ENCODE measurements at places on chromosomes 2 and 18.

GRCh38 chr2:47070920-47071824 is 83.9 kb downstream of the STPG4 start:
- no peaks in the 10 kb centered on the region for H3K27me3 ChIP-seq
- no peaks in the 10 kb centered on the region for H3K36me3 ChIP-seq
- no peak for DNase-seq
- peaks cover 12% of the 10 kb centered on the region for H3K4me1 ChIP-seq

GRCh38 chr2:105515581-105516415 is 116.9 kb upstream of the FHL2 start:
- H3K4me1 ChIP-seq: no peaks in the 10 kb centered on the region
- no peak for DNase-seq
- no peaks in the 10 kb centered on the region for H3K36me3 ChIP-seq
- no peak overlapping the region for H3K4me3 ChIP-seq
- no peaks in the 10 kb centered on the region for H3K27me3 ChIP-seq
- no peak overlapping the region for H3K27ac ChIP-seq

- H3K4me3 ChIP-seq: no peak overlapping the region
- no peak overlapping the region for H3K27ac ChIP-seq
- no peaks in the 10 kb centered on the region for H3K4me1 ChIP-seq
- no peak for DNase-seq
- no peaks in the 10 kb centered on the region for H3K27me3 ChIP-seq
Observed at GRCh38 chr2:86138736-86139625, 32.9 kb downstream of the PTCD3 start.

DNA sequence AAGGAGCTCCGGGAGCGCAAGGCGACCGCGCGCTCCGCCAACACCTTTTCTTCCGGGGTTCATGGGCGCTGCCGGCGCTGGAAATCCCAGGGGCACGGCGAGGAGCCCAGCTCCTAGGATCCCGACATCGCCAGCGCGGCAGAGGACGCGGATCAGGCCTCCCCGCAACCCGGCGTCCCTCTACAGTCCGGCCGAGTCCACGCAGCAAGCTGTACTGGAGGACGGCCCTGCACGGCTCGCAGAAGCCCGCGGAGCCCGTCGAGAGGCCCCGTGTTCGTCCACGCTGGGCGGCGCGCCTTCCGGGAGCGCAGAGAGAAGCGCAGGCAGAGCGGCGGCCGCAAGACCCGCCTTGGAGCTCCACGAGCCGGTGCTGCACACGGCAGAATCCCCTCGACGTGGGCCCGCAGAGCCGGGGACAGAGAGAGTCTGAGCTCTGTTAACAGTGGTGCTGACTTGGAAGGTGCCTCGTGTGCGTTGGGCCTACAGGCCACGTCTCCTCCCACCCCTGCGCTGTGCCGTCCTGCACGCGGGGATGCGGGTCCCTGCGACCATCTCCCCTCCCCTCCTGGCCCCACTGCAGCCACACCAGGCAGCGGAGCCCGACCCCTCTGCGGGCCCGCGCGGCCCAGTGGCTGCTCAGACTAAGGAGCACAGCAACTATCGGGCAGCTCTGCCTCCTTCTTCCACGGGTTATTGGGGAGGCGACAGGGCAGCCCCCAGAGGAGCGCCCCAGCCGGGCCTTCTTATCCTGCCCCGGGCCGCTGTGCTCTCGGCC is 28.1 kb upstream of the PTPN2 start:
- DNase-seq: no peak
- H3K27ac ChIP-seq: no peak overlapping the region
- peak overlapping the region; percentile 1 for H3K4me3 ChIP-seq
- H3K27me3 ChIP-seq: peaks cover 2% of the 10 kb centered on the region
- no peaks in the 10 kb centered on the region for H3K4me1 ChIP-seq

DNA sequence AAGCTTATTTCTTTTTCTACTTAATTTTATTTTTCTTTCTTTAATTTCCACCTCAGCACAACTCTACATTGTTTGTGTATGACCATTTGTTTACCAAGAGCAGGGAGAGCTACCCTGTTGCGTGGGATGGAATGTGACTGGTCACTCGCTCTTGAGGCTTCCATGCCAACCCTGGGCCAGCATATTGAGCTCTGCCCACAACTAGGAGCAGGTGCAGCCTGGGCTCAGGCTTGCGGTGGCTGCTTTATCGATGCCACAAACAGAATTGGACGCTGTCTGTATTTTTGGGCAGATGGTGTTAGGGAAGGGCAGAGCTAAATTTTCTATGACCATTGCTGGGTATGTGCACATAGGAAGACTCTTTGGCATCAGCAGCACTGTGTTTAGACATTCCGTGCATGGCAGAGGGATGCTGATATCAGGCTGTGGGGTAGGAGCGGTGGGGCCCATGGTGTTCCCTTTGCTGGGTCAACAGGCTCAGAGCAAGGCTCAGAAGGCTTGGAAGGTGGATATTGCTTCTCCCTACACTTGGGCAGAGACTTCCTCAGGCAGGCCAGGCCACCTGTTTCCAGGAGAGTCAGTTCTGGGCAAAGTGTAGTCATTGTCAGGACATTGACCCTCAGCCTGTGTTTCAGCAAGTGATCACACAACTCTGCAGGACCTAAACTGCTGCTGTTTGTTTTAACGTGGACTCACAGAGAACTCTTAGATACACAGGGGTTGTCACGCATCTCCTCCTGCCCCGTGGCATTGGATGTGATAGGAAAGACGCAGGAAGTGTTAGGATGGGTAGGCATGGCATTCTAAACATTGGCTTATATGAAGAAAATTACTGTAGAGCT is 40.2 kb downstream of the TMEM182 start:
- no peak for DNase-seq
- H3K27ac ChIP-seq: no peak overlapping the region
- no peaks in the 10 kb centered on the region for H3K4me1 ChIP-seq

- no peak for DNase-seq
- no peaks in the 10 kb centered on the region for H3K4me1 ChIP-seq
- H3K4me3 ChIP-seq: no peak overlapping the region
Observed at GRCh38 chr2:16208921-16209320, 268.6 kb downstream of the MYCN start.

DNA sequence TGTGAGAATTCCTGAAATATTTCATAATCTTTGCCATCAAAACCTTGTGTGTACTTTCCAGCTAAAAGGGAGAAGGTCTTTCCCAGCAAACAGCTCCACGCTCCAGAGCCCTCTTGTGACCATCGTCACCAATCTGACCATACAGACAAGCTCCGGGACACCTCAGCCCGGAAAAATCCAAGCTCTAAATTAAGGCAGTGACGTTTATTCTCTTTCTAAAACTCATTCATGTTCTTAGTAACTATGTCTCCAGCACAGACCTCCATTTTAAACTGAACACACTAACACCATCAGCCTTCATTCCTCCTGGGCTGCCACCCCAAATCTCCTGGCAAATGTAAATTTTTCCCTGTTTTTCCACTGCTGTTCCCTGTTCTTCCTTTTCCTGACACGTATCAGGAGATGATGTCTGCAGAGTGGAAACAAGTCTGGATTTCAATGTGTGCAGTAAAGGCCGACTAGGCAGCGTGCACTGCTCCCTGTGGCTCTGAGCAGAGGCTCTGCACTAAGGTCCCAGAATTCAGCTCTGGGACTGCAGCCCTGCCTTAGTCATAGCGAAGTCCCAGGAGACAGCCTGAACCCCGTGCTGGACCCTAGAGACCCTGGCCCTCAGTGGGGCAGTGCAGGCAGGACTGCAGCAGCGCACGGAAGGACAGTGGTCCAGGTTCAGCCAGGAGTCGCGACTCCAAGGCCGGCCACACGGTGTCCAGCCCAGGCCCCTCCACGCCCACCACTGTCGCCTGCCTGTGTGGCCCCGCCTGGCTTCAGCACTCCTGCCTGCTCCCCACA is 452.5 kb upstream of the SALL3 start:
- H3K4me3 ChIP-seq: no peak overlapping the region
- DNase-seq: no peak
- no peak overlapping the region for H3K27ac ChIP-seq
- no peaks in the 10 kb centered on the region for H3K4me1 ChIP-seq
- no peaks in the 10 kb centered on the region for H3K27me3 ChIP-seq

DNA sequence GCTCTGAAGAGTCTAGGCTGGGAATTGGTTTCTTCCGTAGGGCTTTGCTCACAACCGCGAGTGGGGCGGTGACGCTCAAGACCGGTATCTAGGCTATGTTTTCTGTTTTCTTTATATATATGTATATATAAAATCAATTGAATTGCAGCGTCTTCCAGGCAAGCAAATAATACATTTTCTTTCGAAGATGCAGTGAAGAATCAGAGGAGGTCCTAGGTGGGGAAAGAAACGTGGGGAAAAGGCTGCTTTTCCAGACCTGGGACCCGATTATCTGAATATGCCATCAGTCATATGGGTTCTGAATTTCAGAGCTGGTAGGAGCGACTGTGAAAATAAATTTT is 714 bp upstream of the SCN9A start:
- H3K27ac ChIP-seq: no peak overlapping the region
- DNase-seq: no peak
- no peaks in the 10 kb centered on the region for H3K4me1 ChIP-seq
- H3K36me3 ChIP-seq: no peaks in the 10 kb centered on the region

DNA sequence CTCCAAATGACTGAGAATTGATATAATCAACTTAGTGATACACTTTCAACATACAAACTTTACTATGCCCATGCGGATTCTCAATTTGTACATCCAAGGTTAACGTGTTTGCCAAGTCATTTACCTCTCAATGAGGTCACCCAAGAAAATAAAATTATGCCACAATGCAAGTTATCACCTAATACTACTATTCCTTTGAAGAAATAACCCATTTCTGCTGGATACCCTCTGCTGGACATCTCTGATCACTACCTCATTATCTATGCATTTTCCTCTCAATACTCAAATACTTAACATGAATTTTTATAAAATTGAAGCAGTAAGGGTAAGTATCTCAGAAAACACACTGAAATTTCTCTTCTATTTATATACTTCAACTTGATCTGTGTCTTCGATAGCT is 12.7 kb downstream of the HNRNPLL start:
- H3K27me3 ChIP-seq: no peaks in the 10 kb centered on the region
- no peaks in the 10 kb centered on the region for H3K4me1 ChIP-seq
- no peak overlapping the region for H3K4me3 ChIP-seq
- peaks cover 3% of the 10 kb centered on the region for H3K36me3 ChIP-seq
- no peak overlapping the region for H3K27ac ChIP-seq

DNA sequence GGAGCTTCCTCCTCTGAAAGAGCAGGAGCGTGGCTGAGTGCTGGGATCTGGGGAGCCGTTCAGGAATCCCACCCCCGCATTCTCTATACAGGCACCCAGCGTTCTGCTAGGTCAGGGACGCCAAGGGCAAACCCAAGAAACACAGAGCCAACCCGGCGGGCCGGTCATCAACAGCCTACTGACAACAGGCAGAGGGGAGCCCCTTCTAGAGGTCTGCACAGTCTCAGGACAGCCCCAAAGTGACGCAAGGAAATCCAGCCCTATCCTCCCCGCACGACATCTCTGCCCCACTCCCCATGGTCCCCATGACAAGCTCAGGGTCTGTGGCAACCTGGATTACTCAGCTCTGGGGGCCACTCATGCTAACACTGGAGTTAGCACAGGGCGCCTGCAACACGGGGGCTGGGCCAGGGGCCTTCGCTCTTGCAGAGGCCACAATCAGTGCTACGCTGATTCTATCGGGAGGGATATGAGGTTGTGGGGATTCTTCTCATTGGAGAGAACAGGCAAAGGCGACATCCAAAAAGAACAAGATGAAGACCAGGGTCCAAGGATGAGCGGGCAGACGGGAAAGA is 81.6 kb downstream of the PXDN start:
- no peak overlapping the region for H3K4me3 ChIP-seq
- no peak for DNase-seq
- no peaks in the 10 kb centered on the region for H3K4me1 ChIP-seq
- H3K27me3 ChIP-seq: no peaks in the 10 kb centered on the region
- H3K36me3 ChIP-seq: peaks cover 27% of the 10 kb centered on the region

GRCh38 chr2:223725986-223726970 is 111.1 kb downstream of the AP1S3 start:
- H3K27ac ChIP-seq: no peak overlapping the region
- no peaks in the 10 kb centered on the region for H3K36me3 ChIP-seq
- peaks cover 4% of the 10 kb centered on the region for H3K4me1 ChIP-seq
- no peaks in the 10 kb centered on the region for H3K27me3 ChIP-seq

DNA sequence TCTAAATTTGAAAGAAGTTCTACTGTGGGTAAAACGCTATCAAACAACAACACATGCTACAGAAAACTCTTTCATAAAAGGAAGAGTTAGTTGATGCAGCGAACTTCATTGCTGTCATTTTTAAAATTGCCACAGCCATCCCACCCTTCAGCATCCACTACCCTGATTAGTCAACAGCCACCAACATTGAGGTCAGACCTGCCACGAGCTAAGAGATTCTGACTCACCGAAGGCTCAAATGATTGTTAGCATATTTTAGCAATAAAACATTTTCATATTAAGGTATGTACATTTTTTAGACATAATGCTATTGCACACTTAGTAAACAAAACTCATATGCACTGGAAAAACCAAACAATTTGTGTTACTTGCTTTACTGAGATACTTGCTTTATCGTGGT is 347.1 kb downstream of the CLIP4 start:
- H3K27me3 ChIP-seq: no peaks in the 10 kb centered on the region
- no peaks in the 10 kb centered on the region for H3K36me3 ChIP-seq

DNA sequence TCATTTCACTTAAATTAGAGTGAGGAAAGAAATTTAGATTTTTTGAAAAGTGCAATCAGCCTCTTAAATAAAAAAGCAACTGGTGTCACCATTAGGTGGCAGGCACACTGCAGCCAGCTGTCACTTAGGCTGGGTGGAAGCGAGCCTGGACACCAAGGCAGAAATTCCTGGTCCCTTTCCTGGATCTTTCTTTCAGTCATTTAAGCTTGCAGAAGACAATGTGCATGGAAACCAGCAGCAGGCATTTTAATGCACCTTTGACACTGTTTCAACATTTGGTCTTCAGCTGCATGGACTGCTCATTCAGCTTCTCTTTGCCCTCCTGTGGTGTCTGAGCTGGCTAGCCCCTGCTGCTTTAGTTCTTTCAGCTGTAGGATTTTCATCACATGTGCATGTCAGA is 61.0 kb downstream of the AQP4 start:
- no peaks in the 10 kb centered on the region for H3K36me3 ChIP-seq
- no peak overlapping the region for H3K4me3 ChIP-seq
- no peaks in the 10 kb centered on the region for H3K4me1 ChIP-seq
- no peak overlapping the region for H3K27ac ChIP-seq
- H3K27me3 ChIP-seq: no peaks in the 10 kb centered on the region

- no peak overlapping the region for H3K4me3 ChIP-seq
- no peaks in the 10 kb centered on the region for H3K27me3 ChIP-seq
- H3K36me3 ChIP-seq: no peaks in the 10 kb centered on the region
- no peak overlapping the region for H3K27ac ChIP-seq
- DNase-seq: no peak
Observed at GRCh38 chr2:235647877-235648276, 154.0 kb downstream of the AGAP1 start.

DNA sequence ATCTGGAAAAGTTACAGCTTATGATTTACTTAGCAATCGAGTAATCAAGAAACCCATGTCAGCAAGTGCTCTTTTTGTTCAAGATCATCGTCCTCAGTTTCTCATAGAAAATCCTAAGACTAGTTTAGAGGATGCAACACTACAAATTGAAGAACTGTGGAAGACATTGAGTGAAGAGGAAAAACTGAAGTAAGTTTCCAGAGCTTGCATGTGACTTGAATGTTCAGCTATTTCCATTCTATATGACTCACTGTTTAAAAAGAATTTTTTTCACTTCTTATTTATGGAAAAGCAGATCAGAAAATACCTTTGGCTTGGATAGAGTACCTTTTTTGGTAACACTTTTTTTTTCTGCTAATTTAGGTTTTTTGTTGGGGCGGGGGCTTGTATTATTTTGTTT is 70.7 kb downstream of the PMS1 start:
- no peaks in the 10 kb centered on the region for H3K27me3 ChIP-seq
- H3K27ac ChIP-seq: no peak overlapping the region
- H3K36me3 ChIP-seq: no peaks in the 10 kb centered on the region
- no peak overlapping the region for H3K4me3 ChIP-seq

Data from iPS DF 6.9 (cell line).